ENCODE measurements at places on chromosomes 4 and X. TPM values are rescaled to one million over a fixed set of nuclear protein-coding genes. Genes with fewer than 3 reads are reported as not detected.

Gene SORBS2
- 48.6 TPM for total RNA-seq

Gene FAM9C
- total RNA-seq, result 0.20 TPM

Gene PRDM5
- 23.7 TPM for total RNA-seq

Gene BRS3
- total RNA-seq, result not detected

Gene PNMA5
- not detected for total RNA-seq

Gene LINC00632
- total RNA-seq, result 94.0 TPM

Gene ERAS
- not detected for total RNA-seq

Gene SULT1B1
- 12.9 TPM for total RNA-seq

Gene PAGE5
- not detected for total RNA-seq

Gene MAOA
- total RNA-seq, result 112 TPM

DNA sequence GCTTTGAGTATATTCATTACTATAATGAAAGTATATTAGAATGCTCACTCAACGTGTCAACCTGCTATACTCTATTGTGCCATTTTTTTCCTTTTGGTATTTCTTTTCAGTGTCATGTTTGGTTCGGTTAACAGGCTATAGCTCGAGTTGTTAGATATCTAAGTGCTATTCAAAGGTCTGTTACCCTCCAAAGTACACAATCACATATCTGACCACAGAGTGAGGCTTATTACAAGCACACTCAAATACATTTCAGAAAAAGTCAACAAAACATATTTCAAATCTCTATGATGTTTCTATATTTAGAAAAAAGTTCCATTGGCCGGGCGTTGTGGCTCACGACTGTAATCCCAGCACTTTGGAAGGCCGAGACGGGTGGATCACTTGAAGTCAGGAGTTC lies 32.8 kb downstream of the WNK3 start:
- DNase-seq, result no peak

GRCh38 chrX:12497832-12498591 lies 293.2 kb upstream of the PRPS2 start:
- no peak for DNase-seq

- DNase-seq, result no peak
Measured at GRCh38 chrX:16087076-16087475, 36.3 kb upstream of the GRPR start.

DNA sequence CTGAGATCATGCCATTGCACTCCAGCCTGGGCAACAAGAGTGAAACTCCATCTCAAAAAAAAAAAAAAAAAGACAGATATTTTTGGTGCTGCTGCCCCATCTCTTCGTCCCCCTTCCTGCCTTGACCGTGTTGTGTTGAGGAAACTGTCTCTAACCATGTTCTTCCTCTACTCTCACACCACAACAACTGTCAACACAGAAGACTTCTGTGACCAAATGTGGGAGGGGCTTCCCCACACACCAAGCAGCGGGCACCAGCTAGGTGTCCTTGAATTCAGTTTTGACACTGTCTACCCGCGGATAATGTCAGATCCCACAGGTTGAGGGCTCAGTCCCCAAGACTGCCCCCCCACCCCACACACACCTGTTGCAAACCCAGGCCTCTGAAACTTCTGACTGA lies 104.7 kb upstream of the BCOR start:
- no peak for DNase-seq

GRCh38 chr4:82776925-82777542 lies 21.6 kb downstream of the SCD5 start:
- no peak for DNase-seq

DNA sequence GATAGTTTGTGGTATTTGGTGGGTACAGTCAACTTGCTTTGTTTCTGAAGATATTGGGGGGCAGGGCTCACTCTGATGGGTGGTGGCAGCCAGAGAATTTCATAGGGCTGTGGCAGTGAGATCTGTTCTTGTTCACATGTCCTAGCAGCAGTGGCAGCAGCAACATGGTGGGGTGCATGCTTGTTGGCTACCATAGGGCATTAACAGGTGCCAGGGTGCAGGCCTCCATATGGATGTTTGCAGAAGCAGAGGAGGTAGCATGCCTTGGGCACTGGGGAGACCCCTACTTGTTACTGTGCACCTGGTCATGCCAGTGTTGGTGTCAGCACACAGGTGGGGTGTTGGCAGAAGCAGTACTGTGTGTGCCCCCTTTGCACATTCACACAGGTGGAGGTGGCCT lies 96.3 kb upstream of the ZC4H2 start:
- no peak for DNase-seq

DNA sequence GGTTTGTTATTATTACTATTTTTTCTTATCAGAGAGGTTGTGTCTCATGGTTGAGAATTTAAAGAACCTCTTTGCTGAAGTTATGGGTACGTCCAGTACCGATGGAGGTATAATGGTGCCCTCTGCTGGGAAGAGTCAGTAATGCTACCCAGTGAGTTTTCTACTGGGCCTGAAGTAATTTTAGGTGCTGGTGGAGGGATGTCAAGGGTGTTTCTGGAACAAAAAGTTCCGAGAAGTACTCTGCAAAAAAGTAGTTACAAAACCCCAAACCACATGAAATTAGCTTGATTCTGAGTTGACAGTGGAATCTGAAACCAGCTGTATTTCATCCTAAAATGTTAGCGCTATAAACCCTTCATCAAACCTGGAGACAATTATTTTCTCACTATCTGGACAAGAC lies 102.5 kb upstream of the MID1 start:
- DNase-seq, result peak; percentile 38

DNA sequence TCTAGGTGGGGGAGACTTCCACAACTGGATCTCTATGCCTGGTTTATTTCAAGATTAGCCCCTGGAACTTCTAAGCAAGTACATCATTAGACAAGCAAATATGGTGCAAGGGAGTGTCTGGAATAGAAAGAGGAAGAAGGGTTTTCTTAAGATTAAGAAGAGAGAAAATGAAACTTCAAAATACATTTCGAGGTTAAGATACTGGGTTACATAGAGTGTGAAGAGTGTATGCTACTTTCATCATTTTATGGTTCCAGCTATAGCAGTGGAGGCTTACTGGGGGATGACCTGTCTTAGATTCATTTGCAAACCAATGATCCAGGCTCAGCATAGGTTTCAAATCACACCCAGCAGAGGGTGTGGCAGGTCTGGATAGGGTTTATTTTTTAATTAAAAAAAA lies 144.4 kb upstream of the GATB start:
- no peak for DNase-seq

GRCh38 chr4:94931626-94932025 lies 173.9 kb downstream of the BMPR1B start:
- DNase-seq, result no peak

- DNase-seq, result no peak
Measured at GRCh38 chrX:124548571-124548970, 202.2 kb downstream of the SH2D1A start.

DNA sequence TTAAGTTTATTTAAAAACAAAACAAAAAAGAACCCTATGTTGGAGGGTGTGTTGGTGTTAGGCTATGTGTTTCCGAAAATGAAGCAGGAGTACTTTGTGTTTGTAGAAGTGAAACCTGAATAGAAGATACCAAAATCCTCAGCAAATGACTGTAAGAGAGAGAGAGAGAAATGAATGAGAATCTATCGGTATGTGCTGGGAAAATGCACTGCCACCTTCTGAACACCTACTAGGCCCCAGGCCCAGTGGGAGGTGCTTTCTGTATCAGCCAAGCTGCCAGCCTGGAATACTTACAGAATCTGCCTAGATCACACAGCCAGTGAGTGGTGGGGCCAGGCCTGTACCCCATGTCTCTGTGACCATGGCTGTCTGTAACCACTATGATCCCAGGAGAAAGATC lies 14.9 kb upstream of the PIM2 start:
- DNase-seq, result no peak

GRCh38 chr4:60745800-60746571 lies 454.1 kb upstream of the ADGRL3 start:
- DNase-seq, result no peak

- DNase-seq, result peak; percentile 54
Measured at GRCh38 chrX:48794911-48795515, 6.9 kb upstream of the HDAC6 start.

DNA sequence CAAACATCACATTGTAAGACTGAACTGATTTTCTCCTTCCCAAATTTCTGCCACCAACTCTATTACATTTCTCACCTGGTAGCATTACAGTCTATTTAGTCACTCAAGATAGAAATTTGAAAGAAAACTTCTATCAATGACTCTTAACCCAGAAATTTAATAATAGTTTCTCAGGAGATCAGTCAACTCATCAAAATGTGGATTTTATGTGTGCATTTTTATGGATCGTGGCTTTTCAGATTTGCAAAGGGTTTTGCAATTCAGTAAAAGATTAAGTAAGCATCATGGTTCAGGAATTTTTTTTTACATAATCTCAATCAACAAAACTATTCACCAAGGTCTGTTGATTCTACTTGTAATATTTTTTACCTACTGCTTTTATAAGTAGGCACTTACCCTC lies 111.1 kb downstream of the CFAP299 start:
- DNase-seq, result no peak

GRCh38 chr4:26985873-26986272 lies 125.2 kb downstream of the STIM2 start:
- DNase-seq, result no peak

DNA sequence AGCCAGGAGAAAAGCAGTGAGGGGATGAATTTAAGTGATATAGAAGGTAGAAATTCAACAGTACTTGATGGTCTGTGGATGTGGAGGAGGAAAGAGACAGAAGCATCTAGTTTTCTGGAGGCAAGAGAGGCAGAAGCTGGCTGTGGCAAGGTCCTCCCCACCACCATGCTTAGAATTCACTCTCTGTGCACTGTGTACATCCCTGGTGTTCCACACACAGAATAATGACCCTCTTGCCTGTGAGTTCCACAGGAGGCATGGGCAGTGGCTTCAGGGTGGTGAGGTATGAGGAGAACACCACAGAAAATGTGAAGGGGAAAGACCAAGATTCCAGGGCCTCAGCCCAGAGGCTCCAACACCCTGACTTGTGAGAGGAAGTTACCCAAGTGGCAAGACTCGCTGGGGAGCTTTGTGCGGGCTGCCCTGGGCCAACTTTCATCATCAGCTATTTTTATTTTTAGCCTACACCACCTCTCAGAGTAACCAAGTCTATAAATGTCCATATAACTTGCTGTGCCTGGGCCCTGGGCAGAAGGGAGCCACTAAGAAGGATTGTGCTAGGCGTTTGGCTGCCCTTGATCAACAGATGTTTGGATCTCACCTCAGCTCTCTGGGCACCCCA lies 7.8 kb upstream of the INTS6L start:
- no peak for DNase-seq

GRCh38 chr4:44313702-44314101 lies 134.9 kb downstream of the KCTD8 start:
- no peak for DNase-seq

DNA sequence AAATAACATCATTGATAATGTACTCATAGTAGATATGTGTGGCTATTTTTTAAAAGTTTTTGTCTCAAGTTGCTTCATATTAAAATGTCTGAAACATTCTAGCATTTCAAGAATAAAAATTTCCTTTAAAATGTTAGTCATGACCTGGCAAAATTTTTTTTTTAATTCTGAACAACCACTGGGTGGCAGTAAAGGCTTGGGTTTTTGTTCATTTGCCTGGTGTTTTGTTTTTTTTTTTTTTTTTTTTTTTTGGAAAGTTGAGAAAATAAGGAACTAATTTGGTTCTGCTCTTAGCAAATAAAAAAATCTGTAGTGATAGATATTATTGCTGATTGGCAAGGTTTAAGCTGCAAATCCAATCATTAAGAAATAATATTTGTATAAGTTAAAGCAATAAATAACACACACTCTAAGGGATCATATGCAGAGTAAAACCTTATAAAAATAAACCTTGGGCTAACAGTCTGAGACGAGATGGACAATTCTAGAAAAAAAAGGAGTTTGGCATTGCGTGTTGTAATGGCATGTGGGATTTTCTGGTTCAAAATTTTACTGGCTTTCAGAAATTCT lies 81.4 kb downstream of the CEP44 start:
- DNase-seq, result no peak

- no peak for DNase-seq
Measured at GRCh38 chr4:10917566-10917965, 233.0 kb upstream of the CLNK start.

GRCh38 chrX:68354879-68355628 lies 78.2 kb downstream of the OPHN1 start:
- no peak for DNase-seq

GRCh38 chr4:147809211-147809610 lies 77.3 kb downstream of the ARHGAP10 start:
- DNase-seq, result no peak

DNA sequence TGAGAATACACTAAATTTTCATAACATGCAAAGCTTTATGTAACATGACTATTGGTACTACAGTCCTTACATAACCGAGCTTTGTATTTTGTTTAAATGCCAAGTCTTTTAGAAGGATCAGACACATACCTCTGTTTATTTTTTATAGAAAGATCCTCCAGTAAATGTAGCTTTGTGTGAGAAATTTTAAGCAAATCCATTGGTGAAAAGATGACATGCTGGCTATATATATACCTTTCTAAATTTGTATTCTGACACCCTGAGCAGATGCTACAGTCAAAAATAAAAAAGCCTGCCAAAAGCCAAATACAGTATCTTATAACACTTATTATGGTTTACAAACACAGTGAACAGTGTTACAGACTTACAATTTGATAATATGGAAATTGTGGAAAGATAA lies at the start of gene YIPF7:
Gene YIPF7, minus strand, starts transcription at position 201 of the 400 bp plus-strand sequence. CDS start 1,525 bp downstream, outside the sequence.
- no peak for DNase-seq

DNA sequence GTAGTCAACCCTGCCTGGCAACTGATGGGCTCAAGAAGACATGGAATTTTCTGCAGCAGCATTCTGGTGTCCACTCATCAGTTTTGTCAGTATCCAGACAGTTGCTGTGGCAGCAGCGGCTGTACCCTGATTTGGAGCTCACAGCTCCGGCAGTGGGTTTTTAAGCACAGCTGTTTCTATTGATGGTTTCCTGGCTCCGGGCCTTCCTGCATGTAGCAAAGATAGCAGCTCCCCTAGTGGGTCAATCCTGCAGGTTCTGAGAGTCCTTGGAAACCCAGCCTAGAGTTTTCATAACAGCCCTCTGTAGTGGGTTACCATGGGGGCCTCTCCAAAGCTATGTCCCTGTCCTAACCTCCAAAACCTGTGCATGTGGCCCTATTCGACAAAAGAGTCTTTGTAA lies 84.0 kb upstream of the ATP6AP2 start:
- no peak for DNase-seq

- DNase-seq, result no peak
Measured at GRCh38 chr4:185792384-185793115, 19.4 kb downstream of the SORBS2 start.

DNA sequence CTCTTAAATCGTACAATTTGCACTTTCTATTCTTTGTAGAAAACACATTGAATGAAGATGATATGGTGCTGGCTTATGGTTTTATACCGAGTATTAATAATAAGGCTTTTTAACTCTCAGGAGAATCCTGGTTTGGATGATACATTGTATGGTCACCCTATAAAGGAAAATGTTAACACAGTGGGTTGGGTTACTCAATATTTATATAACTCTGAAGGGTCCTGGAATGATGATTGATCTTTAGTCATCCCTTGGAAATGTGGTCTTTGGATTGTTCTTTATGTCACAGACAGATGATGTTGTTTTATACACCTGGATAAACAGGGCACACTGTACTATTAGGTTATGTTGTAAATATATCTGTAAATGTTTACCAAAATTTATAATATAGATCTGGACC lies 496.2 kb upstream of the NDST4 start:
- no peak for DNase-seq

- DNase-seq, result no peak
Measured at GRCh38 chr4:109214622-109215301, 87.7 kb downstream of the COL25A1 start.

- DNase-seq, result no peak
Measured at GRCh38 chr4:84578540-84579402, 4.2 kb upstream of the CDS1 start.

- DNase-seq, result no peak
Measured at GRCh38 chr4:150582146-150582872, at the start of gene MAB21L2. Gene MAB21L2, plus strand, starts transcription at chr4:150582151. Its CDS starts 879 bp downstream, at chr4:150583030.

GRCh38 chrX:133005042-133005441 lies 46.6 kb upstream of the HS6ST2 start:
- DNase-seq, result no peak
